ENCODE measurements at places on chromosomes 1 and 21.

DNA sequence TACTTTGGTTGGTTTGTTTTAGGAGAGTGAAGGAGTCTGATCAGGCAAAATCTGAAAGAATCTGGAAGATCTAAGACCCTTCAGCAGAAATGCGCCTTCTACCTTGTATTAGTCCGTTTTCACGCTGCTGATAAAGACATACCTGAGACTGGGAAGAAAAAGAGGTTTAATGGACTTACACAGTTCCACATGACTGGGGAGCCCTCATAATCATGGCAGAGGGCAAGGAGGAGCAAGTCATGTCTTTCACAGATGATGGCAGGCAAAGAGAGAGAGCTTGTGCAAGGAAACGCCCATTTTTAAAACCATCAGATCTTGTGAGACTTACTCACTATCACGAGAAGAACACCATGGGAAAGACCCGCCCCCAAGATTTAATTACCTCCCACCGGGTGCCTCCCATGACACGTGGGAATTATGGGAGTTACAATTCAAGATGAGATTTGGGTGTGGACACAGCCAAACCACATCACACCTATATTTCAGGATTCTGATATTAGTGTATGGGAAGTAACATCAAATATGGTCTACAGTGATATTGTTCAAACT is 99.3 kb downstream of the GLUL start:
- DNase-seq: no peak

- no peak for DNase-seq
These were observed 122.3 kb downstream of the C1orf21 start for GRCh38 chr1:184509105-184509504.

DNA sequence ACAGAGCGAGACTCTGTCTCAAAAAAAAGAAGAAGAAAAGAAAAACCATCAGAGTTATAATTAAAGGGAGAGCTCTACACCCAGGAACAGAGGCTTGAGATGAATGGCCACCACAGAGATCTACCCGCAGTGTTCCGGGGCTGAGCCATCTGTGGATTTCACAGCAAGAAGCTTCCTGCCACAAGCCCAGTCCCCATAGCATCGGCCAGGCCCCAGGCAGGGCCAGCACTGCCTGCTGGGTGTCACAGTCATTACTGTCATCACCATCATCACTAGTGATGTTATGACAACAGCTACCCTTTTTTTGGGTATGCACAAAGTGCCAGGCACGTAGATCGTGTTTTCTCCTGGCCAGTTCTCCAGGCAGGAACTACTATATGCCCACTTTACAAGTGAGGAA is 111.6 kb upstream of the VAMP3 start:
- DNase-seq: no peak

- no peak for DNase-seq
These were observed 60.5 kb upstream of the OLIG2 start for GRCh38 chr21:32965129-32965680.

DNA sequence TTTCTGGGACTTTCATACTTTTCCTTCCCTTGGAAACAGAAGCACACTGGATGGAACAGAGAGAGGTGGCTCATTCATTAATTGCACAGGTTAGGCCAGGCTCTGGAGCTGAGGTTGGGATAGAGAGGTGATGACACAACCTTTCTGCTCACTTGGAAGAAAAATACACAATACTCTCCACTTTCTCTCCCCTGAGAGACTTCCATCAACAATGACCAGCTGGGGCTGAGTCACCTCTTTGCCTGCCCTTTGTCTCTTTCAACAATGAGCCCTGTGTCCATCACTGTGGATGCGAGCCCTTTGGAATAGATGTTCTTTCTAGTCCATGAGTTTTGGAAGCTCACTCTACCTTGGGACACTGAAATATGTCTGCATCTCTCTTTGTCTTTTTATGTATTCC is 43.1 kb downstream of the ATP2B4 start:
- DNase-seq: peak; percentile 93

- no peak for DNase-seq
These were observed 19.2 kb upstream of the CLSTN1 start for GRCh38 chr1:9842781-9843575.

Data from A172 (cell line).